DMS53 (cell line): ENCODE measurements at places on chromosomes 2 and 18.

- no peak for DNase-seq
Observed at GRCh38 chr2:46497766-46498165, 18.4 kb downstream of the TMEM247 start.

DNA sequence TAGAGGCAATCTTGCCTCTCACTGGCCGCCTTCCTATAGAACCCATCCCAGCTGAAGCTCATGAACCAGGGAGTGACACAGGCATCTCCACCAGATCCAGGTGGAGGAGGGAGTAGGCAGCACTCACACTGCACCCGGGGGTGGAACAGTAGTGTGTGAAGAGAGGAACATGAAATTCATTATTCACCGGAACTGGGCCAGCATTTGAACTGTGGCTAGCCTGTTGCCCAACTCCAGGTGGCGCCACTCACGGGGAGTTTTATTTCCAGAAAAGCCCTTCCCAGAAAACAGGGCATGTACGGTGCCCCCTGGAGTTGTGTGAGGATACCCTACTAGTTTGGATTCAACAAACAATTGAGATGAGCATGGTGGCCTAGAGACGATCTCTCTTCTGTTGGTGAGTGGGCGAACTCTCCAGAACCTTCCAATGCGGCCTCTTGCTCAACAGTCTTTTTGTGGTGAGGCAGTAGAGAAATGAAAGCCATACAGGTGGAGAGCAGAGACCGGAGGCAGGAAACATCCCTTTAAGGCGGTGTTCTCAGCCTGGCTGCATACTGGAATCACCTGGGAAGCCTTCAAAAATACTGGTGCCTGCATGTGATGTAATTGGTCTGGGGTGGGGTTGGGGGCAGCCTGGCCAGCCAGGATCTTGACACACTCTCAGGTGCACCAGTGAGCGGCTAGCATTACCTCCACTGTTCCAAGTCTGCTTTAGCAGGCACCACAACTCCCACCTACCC is 73.5 kb upstream of the NEDD4L start:
- DNase-seq, result peak; percentile 54

GRCh38 chr2:45404807-45405297 is 206.2 kb downstream of the SRBD1 start:
- DNase-seq, result no peak

DNA sequence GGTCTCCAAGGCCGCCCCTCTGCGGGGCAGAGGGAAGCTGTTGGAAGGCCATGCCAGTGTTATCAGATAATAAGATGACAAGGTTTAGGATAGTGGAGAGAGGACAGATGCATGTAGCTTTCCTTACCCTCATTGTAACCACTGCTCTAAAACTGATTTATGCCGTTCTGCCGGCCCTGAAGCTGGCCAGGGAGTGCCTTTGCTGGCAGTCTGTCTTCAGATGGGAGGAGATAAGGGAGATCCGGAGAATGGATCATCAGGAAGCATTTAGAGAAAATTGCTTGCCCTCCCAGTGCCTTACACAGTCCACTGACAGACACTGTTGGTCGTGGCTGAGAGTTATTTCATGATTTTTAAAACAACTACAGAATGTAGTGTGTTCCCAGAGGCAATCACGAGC is 35.4 kb upstream of the MYO3B start:
- DNase-seq, result no peak

- DNase-seq, result peak; percentile 23
Observed at GRCh38 chr18:61597316-61597715, 264.1 kb downstream of the CDH20 start.

DNA sequence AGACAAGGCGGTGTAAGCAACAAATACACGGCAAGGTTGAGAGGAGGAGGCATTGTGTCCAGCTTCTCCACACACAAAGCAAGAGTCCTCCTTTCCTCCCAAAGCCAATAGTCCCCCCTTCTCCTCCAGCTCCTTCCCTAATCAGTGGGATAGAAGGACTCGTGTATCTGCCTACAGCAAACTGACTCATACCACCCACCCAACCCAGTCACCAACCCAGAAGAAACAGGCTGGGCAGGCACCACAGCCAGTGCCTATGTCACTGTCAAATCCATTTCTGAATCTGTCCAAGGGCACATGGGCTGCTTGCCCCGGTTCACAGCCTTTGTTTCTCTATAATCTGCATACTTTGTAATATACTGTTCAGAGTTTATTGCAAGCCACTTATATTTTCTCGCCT is 19.2 kb upstream of the NMS start:
- DNase-seq, result no peak
